ENCODE measurements at places on chromosomes 1 and 21.
A peak's percentile ranks its signal among the peaks of the same experiment; 100 is the strongest.

- DNase-seq = no peak
Measured at GRCh38 chr1:68057564-68057963, 7.1 kb upstream of the DIRAS3 start.

DNA sequence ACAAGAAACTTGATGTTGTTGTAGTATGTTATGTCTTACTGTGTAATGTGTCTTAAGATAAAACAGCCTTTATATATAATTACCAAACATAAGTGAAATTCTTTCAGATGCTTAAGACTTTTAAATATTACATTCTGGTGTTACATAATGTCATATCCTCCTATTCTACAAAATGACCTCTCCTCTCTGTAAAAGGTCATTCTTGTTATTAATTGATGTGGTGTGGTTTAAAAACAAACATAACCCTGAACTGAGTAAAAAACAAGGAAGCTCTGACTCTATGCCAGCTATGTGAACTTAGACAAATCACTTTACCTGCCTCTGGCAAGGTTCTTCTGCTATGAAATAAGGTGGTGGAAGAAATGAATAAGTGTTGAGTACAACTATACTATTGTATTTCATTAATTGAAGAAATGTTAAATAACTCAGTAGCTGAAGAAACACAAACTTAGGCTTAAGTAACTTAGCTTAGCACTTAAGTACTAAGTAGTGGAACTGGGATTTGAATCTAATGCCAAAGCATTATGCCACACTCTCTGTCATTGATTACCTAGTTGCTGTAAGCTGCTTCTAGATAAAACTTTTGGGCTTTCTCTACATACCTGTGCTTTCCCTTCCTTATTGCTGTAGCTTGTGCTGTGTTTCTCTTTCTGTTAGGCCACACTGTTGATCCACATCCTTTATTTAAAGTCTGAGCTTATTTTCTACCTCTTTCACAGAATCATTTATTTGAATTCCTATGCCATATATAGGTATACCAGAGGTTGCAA lies 859 bp upstream of the ANGPTL1 start:
- no peak for DNase-seq

DNA sequence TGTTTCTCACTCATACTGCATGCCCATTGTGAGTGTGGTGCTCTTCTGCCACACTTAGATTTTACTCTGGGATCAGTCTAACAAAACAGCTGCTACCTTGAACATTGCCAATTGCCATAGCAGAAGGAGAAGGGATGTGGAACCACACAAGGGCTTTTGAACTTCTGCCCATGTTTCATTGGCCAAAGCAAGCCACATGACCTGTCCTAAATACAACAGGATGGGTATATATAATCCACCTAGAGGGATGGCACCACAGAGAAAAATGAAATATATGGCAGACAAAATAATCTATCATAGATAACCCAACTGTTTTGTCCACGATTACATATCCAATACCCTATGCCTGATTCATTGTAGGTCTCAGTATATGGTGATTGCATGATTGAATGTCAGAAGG lies 26.3 kb downstream of the PDE4B start:
- no peak for DNase-seq

GRCh38 chr1:83802023-83802422 lies 196.9 kb downstream of the TTLL7 start:
- no peak for DNase-seq

GRCh38 chr1:67348586-67349252 lies 41.0 kb downstream of the IL12RB2 start:
- DNase-seq = no peak

- peak; percentile 72 for DNase-seq
Measured at GRCh38 chr1:119674111-119674526, 26.1 kb upstream of the ZNF697 start.

GRCh38 chr1:41409825-41410224 lies 48.6 kb downstream of the FOXO6 start:
- DNase-seq = no peak

- no peak for DNase-seq
Measured at GRCh38 chr1:64502931-64503330, 33.0 kb downstream of the CACHD1 start.

DNA sequence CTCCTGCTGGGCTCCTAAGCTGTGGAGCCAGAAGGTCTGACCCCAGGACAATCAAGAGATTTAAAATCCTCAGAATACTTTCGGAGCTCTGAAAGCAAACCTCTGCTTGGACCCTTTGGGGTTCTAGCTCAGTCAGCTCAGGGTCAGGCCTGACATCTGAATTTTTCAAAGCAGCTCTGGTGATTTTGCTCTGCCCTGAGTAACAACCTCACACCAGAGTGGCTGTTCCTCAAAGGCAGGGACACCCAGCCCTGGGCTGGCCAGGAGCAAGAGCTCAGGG lies 11.9 kb downstream of the SLC1A7 start:
- no peak for DNase-seq

- DNase-seq = no peak
Measured at GRCh38 chr21:32070126-32070525, 197.3 kb downstream of the HUNK start.

GRCh38 chr1:168261390-168261789 lies 19.3 kb upstream of the TBX19 start:
- DNase-seq = peak; percentile 84

DNA sequence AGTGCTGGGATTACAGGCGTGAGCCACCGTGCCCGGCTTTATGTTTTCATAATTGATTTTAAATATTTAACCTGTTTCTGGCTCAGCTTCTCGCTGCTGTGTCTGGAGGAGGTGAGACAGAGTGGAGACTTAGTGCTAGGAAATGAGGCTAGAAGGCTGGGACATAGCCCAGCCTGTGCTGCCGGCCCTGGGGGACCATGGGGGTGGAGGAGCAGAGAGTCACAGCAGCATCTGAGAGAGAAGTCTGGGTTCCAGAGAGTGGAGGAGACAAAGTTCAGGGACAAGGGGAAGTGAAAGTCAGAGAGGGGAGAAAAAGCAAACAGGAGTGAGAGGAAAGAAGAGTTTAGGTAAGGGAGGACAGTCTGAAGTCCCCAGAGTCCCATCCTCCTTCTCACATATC lies 71.9 kb downstream of the LHX9 start:
- DNase-seq = no peak

Measured in fibroblast of skin of right quadriceps (primary cell).